ENCODE measurements at places on chromosomes 7 and 10.

GRCh38 chr7:93592588-93593266 lies 18.2 kb upstream of the CALCR start:
- no peak for DNase-seq

DNA sequence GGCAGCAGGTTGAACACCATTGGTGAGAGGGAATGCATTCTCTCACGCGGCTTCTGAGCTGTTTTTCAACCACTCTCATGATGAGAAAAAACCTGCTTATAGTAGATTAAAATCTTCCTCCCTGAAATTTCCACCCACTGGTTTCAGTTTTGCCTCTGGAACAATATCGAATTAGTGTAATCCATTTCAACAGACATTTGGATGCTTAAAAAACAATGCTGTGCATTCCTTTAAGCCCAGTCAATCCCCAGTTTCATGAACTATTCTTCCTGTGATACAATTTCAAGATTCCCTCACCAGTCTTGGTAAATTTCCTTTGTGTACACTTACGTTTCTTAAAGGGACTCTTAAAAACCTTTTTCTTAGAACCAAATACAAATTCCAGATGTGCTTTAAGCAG lies 89.6 kb downstream of the ITIH5 start:
- no peak for DNase-seq

- DNase-seq, result no peak
Measured at GRCh38 chr7:36010656-36011587, 142.1 kb upstream of the EEPD1 start.

GRCh38 chr10:62650411-62650810 lies 154.1 kb upstream of the ADO start:
- no peak for DNase-seq

- no peak for DNase-seq
Measured at GRCh38 chr7:149282331-149282655, 20.3 kb downstream of the ZNF783 start.

GRCh38 chr10:88953662-88954061 lies 1.1 kb upstream of the ACTA2 start:
- no peak for DNase-seq

DNA sequence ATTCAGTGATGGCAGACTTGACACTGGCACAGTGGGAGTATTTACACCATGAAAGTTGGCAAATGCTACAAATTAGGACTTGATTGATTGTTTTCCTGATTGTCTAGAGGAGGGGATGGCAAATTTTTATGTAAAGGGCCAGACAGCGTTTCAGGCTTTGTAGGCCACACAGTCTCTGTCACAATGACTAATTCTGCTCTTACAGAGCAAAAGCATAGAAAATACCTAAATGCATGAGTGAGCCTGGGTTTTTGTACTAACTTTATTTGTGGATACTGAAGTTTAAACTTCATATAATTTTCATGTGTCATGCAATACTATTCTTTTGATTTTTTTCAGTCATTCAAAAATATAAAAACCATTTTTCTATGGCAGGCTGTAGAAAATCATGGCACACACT lies 9.0 kb upstream of the ARMS2 start:
- no peak for DNase-seq

Measured in HCEC 1CT (cell line).